Brain microvascular endothelial cell (primary cell): ENCODE measurements at places on chromosomes 2 and 18.

DNA sequence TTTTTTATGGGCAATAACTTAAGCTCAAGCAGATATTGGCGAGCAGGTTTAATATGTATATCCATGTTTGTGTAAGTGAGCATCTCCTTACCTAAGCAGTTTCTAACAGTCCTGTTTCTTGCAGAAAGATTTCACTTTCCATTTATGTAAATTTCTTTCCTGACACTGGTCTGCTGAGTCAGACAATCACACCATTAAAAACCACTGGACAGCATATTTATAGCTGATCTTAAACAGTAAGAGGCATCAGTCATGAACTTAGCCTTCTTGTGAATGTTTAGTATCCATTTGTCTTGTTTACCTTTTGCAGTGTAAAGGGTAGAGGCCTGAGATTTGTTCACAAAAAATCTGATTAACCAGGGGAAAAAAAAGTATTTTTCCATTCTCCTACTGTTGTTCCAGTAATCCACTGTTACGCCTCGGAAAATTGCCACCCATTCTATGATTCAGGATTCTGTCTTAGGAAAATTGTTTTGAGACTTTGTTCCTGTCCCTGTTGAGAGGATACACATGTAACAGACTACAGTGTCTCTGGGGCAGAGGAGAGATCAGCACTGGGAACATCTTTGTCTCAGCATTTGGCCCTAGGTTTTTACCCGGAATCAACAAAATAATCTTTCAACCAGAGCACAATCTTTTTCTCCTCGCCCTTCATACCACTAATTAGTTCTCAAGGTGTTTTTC lies 521.0 kb upstream of the NRP2 start:
- DNase-seq = no peak

GRCh38 chr18:11260961-11261461 lies 111.6 kb upstream of the PIEZO2 start:
- DNase-seq = no peak

DNA sequence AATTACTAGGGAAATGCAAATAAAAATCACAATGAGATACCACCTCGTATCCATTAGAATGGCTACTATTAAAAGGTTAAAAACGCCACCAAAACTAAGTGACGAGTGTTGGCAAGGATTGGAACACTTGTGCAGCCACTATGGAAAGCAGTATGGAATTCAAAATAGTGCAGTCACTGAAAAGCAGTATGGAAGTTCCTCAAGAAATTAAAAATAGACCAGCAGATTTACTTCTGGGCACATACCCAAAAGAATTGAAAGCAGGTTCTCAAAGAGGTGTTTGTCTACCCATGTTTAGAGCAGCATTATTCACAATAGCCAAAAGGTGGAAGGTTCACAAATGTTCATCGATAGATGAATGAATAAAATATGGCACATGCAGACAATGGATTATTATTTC lies 149.7 kb upstream of the STON1 start:
- DNase-seq = no peak

GRCh38 chr2:158116936-158117335 lies 15.3 kb downstream of the UPP2 start:
- no peak for DNase-seq

GRCh38 chr2:207330912-207331311 lies 165.2 kb upstream of the KLF7 start:
- DNase-seq = peak; percentile 96

DNA sequence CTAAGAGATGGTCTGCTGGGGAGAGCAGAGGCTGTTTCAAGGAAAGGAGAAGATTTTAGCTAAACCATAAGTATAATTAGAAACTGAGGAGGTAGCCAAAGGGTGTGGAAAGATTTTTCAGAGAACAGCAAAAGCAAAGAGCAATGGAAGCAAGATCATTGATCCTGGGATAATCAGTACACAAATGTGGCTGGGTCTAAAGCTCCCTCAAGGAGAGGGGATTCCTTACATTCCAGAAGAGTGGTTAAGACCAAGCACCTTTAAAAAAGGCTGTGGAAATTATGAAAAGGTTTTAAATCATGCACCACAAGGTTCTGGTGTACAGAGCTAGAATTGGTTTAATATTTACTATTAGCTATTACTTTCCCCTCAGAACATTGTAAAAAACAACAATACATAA lies 246.0 kb upstream of the UBE2E3 start:
- no peak for DNase-seq

- no peak for DNase-seq
Measured at GRCh38 chr2:20397811-20398447, 47.3 kb upstream of the PUM2 start.

DNA sequence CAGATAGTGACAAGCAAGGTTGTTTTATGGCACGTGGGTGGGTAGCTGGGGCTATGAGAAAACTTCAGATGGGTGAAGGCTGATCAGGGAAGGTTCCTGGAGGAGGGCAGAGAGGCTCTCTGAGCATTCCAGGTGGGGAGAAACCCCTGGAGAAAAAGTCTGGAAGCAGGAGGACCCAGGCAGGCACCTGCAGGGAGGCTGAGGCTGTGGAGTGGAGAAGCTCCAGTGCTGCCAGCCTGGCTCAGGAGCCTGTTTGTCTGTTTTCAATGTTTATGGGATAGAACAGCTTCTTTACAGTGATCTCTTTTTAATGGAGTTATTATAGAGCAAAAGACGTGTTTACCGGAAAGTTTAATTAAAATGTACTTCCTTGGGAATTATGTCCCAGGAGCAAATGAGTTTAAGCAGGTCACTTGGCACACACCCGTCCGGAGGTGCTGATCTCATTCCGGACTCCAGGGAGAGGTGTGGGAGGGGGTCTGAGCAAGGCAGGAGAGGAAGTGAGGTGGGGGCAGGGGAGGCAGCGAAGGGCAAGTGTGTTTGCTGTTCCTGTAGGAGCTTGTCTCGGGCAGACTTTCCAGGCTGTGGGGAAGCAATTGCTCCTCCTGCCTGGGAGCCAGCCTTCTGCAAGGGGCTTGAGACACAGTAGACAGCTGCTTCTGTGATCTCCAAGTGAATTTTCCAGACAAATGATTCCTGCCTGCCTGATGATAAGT lies 239.5 kb downstream of the MYCN start:
- no peak for DNase-seq

GRCh38 chr18:45837283-45838070 lies 12.0 kb downstream of the SIGLEC15 start:
- DNase-seq = no peak

DNA sequence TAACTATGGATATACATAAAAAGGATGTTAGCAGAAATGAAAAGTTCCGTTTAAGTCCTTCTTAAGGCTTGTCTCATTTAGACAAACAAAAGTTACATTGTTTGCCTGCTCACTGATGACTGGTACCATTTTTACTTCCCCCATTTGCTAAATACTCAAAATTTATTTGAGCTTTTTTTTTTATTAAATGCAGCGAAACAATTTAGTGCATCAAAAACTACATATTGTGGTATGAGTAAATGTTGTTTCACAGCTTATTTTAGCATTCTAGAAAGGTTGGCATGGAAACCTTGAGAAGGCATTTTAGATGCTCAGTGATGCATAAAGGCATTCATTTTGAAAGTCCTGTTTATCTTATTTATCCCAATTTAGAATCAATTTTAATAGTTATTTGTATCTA lies 100.0 kb downstream of the MAP2 start:
- DNase-seq = no peak

GRCh38 chr2:26733413-26733812 lies 30.7 kb upstream of the SLC35F6 start:
- DNase-seq = no peak

GRCh38 chr18:54052732-54053429 lies 171.6 kb downstream of the MBD2 start:
- DNase-seq = no peak

DNA sequence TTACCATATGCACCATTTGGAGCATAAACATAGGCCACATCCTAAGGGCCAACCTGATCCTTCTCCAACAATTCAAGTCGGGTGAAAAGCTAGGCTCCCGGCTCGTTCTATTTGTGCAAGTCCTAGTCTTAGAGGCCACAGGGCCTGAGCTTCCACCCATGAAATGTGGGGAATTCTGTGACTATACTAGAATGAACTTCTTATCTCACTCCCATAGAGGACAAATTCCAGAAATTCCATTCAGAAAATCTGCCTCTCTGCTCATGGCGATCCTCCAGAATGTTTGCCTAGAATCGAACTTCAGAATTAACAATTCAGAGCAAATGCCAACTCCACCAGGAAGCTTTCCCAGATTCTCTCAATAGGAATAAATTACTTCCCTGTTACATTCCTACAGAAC lies 187.9 kb downstream of the BCL11A start:
- peak; percentile 31 for DNase-seq

GRCh38 chr2:103285354-103285753 lies 523.5 kb downstream of the TMEM182 start:
- no peak for DNase-seq

DNA sequence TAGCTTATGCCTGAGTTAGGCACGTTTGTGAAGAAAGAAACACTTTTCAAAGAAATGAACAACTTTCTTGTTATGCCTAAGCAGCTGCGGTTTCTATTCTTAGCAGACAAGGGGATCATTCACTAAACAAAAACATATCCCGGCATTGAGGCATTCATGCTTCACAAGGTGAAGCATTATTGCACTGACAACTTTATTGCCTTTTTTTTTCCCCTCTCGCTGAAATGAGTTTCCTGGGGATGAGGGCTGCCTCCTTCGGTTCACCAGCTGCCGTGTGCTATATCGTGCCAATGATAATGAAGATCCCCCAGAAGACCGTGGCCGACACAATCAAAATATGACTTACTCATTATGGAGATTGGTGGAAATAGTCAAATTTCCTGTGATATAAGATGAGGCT lies 288.2 kb upstream of the ST6GAL2 start:
- no peak for DNase-seq

DNA sequence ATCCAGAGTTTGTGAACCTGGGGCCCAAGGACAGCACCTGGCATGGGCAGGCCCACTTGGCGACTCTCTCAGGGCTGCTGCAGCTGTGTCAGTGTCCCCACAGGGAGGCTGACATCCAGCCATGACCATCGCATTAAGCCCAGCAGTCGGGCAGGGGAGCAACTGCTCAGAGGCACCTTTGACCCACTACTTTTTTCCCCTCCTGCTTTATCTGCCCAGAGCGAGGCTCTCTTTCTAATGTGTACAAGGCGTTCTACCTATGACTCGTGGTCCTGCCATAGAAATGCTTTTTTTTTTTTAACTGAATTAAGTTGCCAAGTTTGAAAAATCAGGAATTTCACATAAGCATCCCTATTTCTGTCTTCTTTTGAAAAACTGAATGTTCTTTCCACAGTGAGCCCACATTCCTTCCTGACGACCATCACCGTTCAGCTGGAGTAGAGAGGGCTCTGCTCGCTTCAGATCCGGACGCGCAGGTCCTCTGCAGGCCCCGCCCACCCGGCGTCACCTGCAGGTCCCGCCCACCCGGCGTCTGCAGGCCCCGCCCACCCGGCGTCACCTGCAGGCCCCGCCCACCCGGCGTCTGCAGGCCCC lies 403 bp upstream of the CLUL1 start:
- DNase-seq = no peak

GRCh38 chr2:221134718-221135117 lies 437.4 kb downstream of the EPHA4 start:
- no peak for DNase-seq

DNA sequence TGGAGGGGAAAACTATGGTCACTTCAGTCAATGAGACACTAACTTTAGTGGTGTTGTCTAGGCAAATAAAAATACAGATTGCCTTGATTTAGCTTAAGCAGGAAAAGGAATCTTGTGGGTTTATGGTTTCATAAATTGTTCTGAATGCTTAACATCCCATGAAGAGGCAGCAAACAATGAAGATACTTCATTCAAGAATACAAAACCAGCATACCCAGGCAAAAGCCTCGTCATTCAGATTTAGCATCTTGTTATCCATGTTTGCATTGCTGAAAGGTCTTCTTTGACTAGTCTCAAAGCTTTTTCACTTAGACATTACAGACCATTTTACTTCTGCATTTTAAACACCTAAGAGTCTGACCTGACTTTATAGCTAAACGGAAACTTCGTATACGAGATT lies 272.7 kb upstream of the FSHR start:
- DNase-seq = no peak

DNA sequence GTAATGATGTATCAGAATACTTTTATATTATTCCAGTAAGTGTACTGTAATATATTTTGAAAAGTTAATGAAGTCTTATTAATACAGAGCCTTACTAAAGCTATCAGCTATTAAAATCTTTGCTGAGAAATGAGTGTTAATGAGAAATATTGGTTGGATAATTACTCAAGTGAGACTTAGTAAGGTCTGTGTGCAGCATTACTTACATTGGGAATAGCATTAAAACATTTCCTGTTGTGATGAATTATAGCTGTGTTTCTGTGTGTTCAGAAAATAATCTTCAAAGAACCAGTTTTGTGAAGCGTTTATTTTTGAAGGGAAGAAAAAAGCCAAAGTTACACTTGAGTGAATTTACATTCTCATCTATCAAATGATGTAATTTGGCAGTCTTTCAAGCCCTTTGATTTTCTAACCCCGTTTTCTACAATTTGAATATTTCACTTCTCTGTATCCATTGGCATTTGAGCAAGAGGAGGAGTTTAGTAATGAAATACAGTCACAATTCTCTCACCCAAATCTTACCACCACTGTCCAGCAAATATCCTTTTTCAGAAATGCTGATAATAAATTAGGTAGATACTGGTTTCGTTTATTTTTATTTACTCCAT lies 123.5 kb upstream of the BOD1L2 start:
- DNase-seq = no peak

GRCh38 chr2:62806231-62806630 lies 100.7 kb downstream of the EHBP1 start:
- no peak for DNase-seq

GRCh38 chr18:51391731-51392130 lies 194.2 kb upstream of the MEX3C start:
- DNase-seq = no peak

GRCh38 chr2:107036293-107036692 lies 150.3 kb upstream of the ST6GAL2 start:
- DNase-seq = no peak
